ENCODE measurements at places on chromosomes 4 and X.

DNA sequence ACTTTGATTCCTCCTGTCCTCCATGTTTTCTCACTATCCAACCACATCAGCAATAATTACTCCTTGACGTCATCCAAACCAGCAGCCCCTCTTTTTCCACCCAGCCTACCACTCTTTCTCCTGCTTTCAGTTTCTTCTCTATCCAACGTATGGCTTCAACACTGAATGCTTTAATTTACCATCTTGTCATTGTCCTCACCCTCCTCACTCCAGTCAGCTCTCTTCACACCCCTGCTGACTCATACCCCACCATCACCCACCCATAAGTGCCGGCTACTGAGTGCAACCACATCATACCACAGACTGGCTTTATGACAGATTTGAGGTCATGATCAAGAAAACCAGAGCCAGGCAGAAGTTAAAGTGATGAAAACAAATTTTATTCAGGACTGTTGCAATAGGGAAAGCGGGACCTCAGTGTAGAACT lies 9.8 kb upstream of the ANXA5 start:
- H3K36me3 ChIP-seq: no peaks in the 10 kb centered on the region
- H3K27ac ChIP-seq: no peak overlapping the region
- peaks cover 15% of the 10 kb centered on the region for H3K4me1 ChIP-seq
- H3K27me3 ChIP-seq: no peaks in the 10 kb centered on the region
- H3K4me3 ChIP-seq: no peak overlapping the region

- DNase-seq: peak; percentile 63
- H3K27me3 ChIP-seq: no peaks in the 10 kb centered on the region
- H3K4me1 ChIP-seq: peaks cover 40% of the 10 kb centered on the region
- H3K4me3 ChIP-seq: no peak overlapping the region
- no peaks in the 10 kb centered on the region for H3K36me3 ChIP-seq
These were observed 33.9 kb downstream of the PCDH7 start for GRCh38 chr4:30754021-30754420.

GRCh38 chrX:70453024-70453618 lies 8.5 kb downstream of the DLG3 start:
- peaks cover 33% of the 10 kb centered on the region for H3K4me1 ChIP-seq
- peak overlapping the region; percentile 49 for H3K27ac ChIP-seq
- DNase-seq: no peak
- H3K27me3 ChIP-seq: no peaks in the 10 kb centered on the region
- no peaks in the 10 kb centered on the region for H3K36me3 ChIP-seq

GRCh38 chr4:16217300-16218051 lies 8.8 kb downstream of the TAPT1 start:
- no peak overlapping the region for H3K4me3 ChIP-seq
- H3K4me1 ChIP-seq: no peaks in the 10 kb centered on the region
- H3K27ac ChIP-seq: no peak overlapping the region
- no peaks in the 10 kb centered on the region for H3K27me3 ChIP-seq

DNA sequence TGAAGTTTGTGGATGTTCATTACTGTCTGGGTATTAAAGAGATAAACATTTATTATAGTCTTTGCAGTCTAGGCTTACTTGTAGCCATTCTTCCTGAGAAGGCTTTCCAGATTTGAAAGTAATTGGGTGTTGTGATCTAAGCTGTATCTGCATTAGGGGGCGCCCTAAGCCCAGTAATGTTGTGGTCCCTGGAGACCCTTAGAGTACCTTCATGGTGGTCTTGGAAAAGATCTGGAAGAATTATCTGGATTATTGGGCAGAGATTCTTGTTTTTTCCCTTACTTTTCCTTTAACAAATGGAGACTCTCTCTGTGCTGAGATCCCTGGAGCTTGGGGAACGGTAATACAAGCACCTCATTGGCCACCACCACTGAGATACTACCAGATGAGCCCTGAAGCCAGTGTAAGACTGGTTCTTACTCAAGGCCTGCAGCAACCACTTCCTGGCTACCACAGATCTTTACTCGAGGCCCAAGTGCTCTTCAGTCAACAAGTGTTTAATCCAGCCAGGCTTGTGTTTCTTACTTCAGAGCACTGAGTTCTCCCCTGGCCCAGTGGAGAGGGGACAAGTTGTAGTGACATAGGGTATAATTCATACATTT lies 63.1 kb downstream of the RTL3 start:
- no peaks in the 10 kb centered on the region for H3K27me3 ChIP-seq
- H3K4me3 ChIP-seq: no peak overlapping the region
- no peaks in the 10 kb centered on the region for H3K4me1 ChIP-seq
- peak; percentile 8 for DNase-seq
- no peak overlapping the region for H3K27ac ChIP-seq
- no peaks in the 10 kb centered on the region for H3K36me3 ChIP-seq

- H3K4me1 ChIP-seq: peaks cover 61% of the 10 kb centered on the region
- H3K27ac ChIP-seq: peak overlapping the region; percentile 87
- H3K27me3 ChIP-seq: no peaks in the 10 kb centered on the region
- DNase-seq: peak; percentile 46
- peak overlapping the region; percentile 47 for H3K4me3 ChIP-seq
These were observed 8.5 kb downstream of the OGT start for GRCh38 chrX:71541210-71542022.

GRCh38 chr4:185149392-185149791 lies 6.3 kb downstream of the SLC25A4 start:
- no peak for DNase-seq
- peaks cover 8% of the 10 kb centered on the region for H3K4me1 ChIP-seq
- H3K36me3 ChIP-seq: no peaks in the 10 kb centered on the region
- H3K4me3 ChIP-seq: no peak overlapping the region

- H3K27me3 ChIP-seq: no peaks in the 10 kb centered on the region
- no peaks in the 10 kb centered on the region for H3K36me3 ChIP-seq
- H3K4me1 ChIP-seq: no peaks in the 10 kb centered on the region
- H3K27ac ChIP-seq: no peak overlapping the region
- DNase-seq: no peak
These were observed 17.0 kb upstream of the DCLK2 start for GRCh38 chr4:150061086-150061776.

- H3K27me3 ChIP-seq: no peaks in the 10 kb centered on the region
- no peaks in the 10 kb centered on the region for H3K36me3 ChIP-seq
- H3K4me3 ChIP-seq: no peak overlapping the region
- H3K4me1 ChIP-seq: no peaks in the 10 kb centered on the region
- H3K27ac ChIP-seq: no peak overlapping the region
These were observed 63.8 kb upstream of the ATOH1 start for GRCh38 chr4:93764639-93765246.

DNA sequence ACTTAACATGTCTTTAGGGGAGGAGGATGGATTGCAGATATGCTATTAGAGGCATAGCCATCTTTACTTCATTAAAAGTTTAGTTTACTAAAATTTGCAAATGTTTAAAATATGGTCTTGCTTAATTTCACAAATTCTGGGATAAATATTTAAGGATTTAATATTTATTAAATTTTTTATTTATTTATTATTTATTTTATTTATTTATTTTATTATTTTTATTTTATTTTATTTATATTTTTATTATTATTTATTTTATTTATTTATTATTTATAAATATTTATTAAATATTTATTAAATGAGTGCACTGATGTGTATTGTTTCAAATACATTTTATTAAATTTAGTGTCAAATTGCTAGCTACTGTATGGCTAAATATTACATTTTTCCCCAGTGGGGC lies 46.0 kb downstream of the FAT4 start:
- no peak overlapping the region for H3K27ac ChIP-seq
- H3K27me3 ChIP-seq: no peaks in the 10 kb centered on the region
- no peaks in the 10 kb centered on the region for H3K36me3 ChIP-seq
- H3K4me3 ChIP-seq: no peak overlapping the region
- H3K4me1 ChIP-seq: no peaks in the 10 kb centered on the region
- no peak for DNase-seq

GRCh38 chrX:102745857-102746584 lies 25.5 kb downstream of the GPRASP3 start:
- H3K4me3 ChIP-seq: no peak overlapping the region
- no peak overlapping the region for H3K27ac ChIP-seq
- H3K36me3 ChIP-seq: no peaks in the 10 kb centered on the region
- no peaks in the 10 kb centered on the region for H3K27me3 ChIP-seq

- H3K4me3 ChIP-seq: no peak overlapping the region
- no peak for DNase-seq
- H3K27ac ChIP-seq: no peak overlapping the region
These were observed 57.5 kb downstream of the DCX start for GRCh38 chrX:111354496-111354895.

- no peaks in the 10 kb centered on the region for H3K36me3 ChIP-seq
- no peak for DNase-seq
- H3K4me1 ChIP-seq: peaks cover 14% of the 10 kb centered on the region
- H3K27me3 ChIP-seq: no peaks in the 10 kb centered on the region
These were observed 75.4 kb downstream of the IRF2 start for GRCh38 chr4:184398741-184399511.

DNA sequence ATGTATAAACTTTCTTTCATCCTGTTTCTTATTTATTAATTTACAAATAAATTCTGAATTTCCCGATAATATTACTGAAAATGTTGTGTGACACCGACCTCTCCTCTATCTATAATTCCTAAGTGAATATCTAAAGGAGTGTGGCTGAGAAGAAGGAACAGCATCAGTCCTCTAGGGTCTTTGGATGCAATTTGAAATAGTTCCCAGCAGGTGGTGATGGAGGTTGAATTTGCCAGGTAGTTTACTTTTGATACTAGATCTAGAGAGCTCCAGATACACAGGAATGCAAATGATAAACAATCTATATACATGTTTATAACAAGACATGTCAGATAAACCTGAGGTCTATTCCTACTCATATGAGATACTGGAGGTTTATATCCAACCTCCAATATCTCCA lies 305.4 kb downstream of the PCDH18 start:
- no peaks in the 10 kb centered on the region for H3K4me1 ChIP-seq
- no peak overlapping the region for H3K4me3 ChIP-seq
- H3K27me3 ChIP-seq: no peaks in the 10 kb centered on the region
- DNase-seq: peak; percentile 55

GRCh38 chrX:9662148-9662547 lies 103.5 kb downstream of the GPR143 start:
- H3K27ac ChIP-seq: peak overlapping the region; percentile 89
- no peak overlapping the region for H3K4me3 ChIP-seq
- peaks cover 16% of the 10 kb centered on the region for H3K36me3 ChIP-seq
- no peaks in the 10 kb centered on the region for H3K27me3 ChIP-seq

- H3K36me3 ChIP-seq: no peaks in the 10 kb centered on the region
These were observed 568 bp downstream of the HTT start for GRCh38 chr4:3074846-3075651.

DNA sequence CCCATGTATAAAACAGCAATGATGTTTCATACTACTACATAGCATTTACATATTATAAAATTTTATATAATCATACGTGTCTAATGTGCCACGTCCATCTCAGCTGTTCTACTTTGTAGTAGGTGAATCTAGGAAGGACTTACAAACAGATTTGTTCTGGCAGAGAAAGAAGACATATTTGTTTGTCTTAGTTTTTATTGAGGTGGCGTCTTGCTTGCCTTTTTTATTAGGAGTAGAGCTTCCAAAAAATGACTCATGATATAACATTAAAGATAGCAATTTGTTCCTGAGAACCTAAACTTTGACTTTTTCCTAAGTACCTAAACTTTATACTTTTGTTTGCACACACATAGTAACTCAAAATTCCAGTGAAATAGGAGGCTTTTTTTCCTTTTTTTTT lies 64.6 kb downstream of the CLDN22 start:
- peak; percentile 63 for DNase-seq
